Hippocampal formation (tissue), 2 donors: ENCODE measurements at places on chromosomes 11 and 22.

- no peak for DNase-seq
Measured at GRCh38 chr11:1763336-1763795, 361 bp downstream of the CTSD start.

GRCh38 chr11:33774736-33775466 lies 581 bp upstream of the FBXO3 start:
- DNase-seq, result no peak

- DNase-seq, result no peak
Measured at GRCh38 chr22:22030493-22031182, 48.1 kb upstream of the TOP3B start.

- no peak for DNase-seq
Measured at GRCh38 chr11:47078751-47079521, 97.7 kb downstream of the ARFGAP2 start.

GRCh38 chr22:24420072-24420976 lies 7.1 kb upstream of the ADORA2A start:
- no peak for DNase-seq

GRCh38 chr11:8713760-8714454 lies 31.3 kb downstream of the RPL27A start:
- no peak for DNase-seq

DNA sequence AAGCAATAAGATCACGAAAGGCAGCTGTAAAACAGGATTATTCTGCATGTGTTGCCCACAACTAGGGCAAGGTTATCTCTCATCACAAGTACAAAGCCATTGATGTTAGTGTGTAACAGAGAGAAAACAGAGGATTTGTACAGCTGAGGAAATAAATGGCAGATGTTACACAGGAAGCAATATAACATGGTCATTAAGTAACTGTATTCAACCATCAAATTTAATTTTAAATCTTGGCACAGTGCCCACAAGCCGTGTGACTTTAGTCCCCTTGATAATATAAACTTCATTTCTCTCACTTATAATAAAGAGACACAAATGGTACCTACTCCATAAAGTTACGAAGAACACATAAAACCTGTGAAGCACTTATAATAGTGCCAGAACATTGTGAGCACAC lies 17.3 kb downstream of the OR51E2 start:
- DNase-seq, result no peak

DNA sequence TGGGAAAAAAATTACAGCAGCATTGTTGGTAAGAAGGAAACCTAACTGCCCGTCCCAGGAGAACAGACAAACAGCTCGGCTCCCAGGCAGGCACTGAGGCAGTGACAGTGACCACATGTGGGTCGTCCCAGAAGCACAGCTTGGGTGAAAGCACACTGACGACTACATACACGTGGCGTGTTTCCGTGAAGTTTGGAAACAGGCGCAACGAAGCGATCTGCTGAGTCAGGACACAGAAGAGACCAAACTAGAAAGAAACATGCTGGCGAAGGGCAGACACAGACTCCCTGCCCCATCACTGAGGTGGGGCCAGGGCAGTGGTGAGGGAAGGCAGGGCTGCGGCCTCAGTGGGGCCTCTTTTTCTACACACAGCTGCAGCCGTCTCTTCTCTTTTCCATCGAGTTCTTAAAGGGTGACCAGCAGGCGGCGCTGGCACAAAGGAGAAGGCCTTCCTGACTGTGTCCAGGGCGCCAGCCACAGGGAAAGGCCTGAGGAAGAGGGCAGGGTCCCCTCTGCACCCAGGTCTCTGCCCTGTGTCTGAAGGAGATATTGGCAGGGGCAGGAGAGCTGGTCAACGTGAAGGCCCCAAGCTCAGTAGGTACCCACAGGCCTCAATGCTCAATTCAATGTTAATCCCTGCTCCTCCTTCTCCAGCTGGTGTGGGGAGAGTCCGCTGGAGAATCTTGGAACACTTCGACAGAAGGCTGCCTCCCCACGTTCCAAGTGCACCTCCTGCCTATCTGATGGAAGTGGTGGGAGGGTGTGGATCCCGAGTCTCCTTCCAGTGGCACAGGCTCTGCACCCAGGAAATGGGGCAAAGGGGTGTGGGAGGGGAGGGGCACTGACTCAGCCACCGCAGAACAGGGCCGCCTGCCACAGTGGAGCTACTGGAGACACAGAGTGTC lies 19.9 kb downstream of the CARS1 start:
- peak; percentile 75 for DNase-seq

GRCh38 chr22:49191506-49191980 lies 636.1 kb downstream of the BRD1 start:
- DNase-seq, result no peak

DNA sequence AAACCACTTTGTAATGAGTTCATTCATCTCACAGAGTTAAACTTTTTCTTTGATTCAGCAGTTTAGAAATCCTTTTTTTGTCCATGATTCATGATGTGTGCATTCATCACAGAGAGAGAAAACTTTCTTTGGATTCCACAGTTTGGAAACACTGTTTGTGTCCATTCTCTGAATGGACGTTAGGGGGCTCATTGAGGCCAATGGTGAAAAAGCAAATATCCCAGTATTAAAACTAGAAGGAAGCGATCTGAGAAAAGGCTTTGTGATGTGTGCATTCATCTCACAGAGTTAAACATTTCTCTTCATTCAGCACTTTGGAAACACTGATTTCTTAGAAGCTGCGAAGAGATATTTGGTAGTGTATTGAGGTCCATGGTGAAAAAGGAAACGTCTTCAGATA lies 155.6 kb upstream of the TRIM48 start:
- no peak for DNase-seq

DNA sequence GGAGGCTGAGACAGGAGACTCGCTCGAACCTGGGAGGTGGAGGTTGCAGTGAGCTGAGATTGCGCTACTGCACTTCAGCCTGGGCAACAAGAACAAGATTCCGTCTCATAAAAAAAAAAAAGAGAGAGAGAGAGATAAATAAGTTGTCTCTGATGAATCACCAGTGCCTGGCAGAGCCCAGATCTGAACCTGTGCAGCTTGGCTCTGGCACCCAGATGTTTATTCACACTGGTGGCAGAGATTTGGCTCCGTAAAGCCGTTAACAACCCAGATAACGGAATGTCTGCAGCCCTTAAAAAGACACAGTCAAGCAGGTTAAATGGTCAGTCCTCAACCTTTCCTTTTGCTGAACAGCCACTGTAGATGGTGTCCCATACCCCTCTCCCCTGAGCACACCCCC lies 33.5 kb upstream of the RTL6 start:
- DNase-seq, result no peak

- no peak for DNase-seq
Measured at GRCh38 chr22:46673205-46673604, 53.0 kb downstream of the GRAMD4 start.

- peak; percentile 23 for DNase-seq
Measured at GRCh38 chr22:32794449-32795213, 6.9 kb upstream of the TIMP3 start.

DNA sequence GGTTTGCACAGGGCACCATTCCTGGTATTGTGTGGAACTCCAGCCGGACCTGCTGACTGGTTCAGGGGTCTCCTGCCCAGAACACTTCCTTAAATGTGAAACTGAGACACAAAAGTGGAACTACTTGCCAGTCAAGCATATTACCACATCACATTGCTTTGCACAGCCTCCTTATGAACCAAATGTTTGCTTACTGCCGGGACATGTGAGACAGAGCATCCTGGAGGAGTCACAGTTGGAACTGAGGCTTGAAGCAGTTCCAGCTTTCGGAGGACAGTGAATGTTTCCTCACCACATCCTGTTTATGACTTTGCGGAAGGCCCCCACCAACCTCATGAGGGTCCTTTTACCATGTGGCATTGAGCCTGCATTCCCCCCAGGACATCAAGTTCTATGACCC lies 105.8 kb upstream of the ARHGAP42 start:
- no peak for DNase-seq

- no peak for DNase-seq
Measured at GRCh38 chr11:58003591-58003990, 20.1 kb upstream of the OR9Q1 start.

- DNase-seq, result no peak
Measured at GRCh38 chr11:124943741-124944140, 7.9 kb upstream of the HEPACAM start.

GRCh38 chr11:94130298-94131046 lies 1.8 kb downstream of the PANX1 start:
- DNase-seq, result no peak

GRCh38 chr11:116650052-116650451 lies 122.7 kb downstream of the BUD13 start:
- DNase-seq, result no peak

DNA sequence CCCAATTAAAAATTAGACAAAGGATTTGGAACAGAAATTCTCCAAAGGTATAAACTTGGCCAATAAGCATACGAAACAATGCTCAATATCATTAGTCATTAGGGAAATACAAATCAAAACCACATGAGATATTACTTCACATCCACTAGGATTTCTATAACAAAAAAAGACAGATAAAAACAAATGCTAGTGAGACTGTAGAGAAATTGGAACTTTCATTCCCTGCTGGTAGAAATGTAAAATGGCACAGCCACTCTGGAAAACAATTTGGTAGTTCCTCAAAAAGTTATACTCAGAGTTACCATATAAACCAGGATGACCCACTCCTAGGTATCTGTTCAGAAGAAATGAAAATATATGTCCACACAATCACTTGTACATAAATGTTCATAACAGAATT lies 71.6 kb downstream of the RPL27A start:
- DNase-seq, result no peak

DNA sequence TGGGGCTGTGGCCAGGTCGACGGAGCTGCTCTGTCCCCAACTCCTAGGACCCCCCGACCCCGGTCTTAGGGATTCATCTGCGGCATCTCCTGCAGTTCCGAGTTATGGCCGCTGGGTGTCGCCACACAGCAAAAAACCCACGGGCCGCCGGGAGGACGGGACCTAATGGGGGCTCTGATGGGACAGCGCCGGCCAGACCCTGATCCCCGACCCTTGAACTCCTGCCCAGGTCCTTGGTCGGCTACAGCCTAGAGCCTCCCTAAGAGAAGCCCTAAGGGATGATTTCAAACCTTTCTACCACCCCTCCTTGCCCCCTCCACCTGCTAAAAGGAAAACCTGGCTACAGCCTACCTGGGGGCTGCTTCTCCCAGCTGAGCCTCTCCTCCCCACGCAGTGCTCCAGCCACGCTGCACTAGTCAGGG lies 30.8 kb upstream of the LRRC10B start:
- DNase-seq, result no peak

DNA sequence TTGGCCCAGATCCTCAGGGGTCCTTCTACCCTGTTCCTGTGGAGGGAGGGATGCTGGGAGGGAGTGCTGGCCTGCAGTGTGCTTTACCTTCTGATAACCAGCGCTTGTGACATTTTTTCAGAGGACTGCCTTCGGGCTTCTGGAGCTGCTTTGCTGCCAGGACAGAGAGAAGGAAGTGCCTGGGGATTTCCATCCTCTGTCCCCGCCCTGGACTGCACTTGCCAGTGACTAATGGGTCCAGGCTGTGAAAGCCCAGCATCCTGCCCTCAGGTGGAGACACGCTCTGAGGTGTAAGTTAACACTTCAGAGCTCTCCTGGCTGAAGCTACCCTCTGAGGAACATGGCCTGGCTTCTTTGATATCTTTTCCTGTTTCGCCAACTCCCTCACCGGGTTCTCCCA lies 158.7 kb upstream of the SYT13 start:
- no peak for DNase-seq

DNA sequence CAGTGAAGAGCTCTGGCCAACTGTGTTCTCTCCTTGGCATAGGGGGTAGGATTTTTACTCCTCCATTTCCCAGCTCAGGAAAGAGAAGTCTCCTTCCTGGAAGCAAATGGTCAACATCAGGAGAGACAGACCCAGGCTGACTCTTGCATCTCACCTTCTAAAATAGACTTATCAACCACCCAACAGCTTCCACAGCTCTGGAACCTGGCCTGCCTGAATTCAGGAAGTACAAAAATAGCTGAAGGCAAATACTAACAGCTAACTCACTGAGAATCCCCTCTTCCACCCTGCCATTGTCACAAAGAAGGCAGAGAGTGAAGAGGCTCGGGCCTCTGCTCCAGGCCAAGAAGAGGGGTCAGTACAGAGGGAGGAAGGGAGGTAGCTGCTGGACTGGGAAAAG lies 213.6 kb downstream of the NXPE2 start:
- DNase-seq, result no peak

DNA sequence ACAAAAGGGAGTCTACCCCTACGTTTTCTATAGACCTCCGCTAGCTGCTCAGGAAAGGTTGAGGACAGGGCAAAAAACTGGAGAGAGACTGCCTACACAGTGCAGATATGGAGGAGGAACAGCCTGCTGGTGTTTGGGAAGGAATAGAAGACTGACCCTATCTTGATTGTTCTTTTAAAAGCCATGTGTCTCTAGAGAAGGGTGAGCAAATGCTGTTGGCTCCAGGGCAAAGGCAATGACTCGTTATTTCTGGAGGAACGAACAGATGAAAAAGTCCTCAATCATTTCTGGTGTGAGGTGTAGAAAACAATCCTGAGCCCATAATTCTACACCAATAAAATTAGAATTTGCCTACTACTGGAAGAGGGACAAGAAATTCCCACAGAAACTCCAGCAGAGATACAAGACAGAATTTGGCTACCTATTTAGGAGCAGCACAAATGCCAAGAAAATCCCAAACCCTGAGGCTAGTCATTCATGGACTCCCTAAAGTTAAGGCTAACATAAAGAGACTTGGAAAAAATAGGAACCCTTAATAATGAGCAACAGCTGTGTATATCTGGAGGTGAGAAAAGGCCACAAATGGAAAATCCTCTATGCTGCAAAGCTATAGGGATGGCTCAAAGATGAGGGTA lies 1206.3 kb upstream of the CNTN5 start:
- no peak for DNase-seq

- no peak for DNase-seq
Measured at GRCh38 chr11:27443227-27443626, 29.4 kb downstream of the LGR4 start.

GRCh38 chr11:35363246-35363801 lies 56.0 kb downstream of the SLC1A2 start:
- no peak for DNase-seq

- no peak for DNase-seq
Measured at GRCh38 chr11:43558146-43558545, 122.4 kb upstream of the HSD17B12 start.

DNA sequence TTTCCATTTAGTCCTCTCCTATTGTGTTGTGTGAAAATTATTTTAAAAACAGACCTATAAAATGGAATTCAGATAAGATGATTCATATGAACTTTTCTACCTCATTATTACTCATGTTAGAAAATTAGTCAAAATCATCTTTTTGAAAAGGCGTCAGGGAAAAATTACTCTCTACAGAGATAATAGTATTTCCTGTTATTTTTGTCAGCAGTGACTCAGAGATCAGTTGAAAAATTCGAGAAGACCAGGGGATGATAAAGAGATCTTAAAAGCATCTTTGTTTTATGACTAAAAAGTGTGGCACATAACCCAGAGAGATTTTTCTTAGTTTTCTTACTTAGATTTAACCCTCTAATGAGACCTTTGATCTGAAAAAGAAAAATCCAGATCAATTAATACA lies 157.9 kb upstream of the CARD18 start:
- DNase-seq, result no peak

DNA sequence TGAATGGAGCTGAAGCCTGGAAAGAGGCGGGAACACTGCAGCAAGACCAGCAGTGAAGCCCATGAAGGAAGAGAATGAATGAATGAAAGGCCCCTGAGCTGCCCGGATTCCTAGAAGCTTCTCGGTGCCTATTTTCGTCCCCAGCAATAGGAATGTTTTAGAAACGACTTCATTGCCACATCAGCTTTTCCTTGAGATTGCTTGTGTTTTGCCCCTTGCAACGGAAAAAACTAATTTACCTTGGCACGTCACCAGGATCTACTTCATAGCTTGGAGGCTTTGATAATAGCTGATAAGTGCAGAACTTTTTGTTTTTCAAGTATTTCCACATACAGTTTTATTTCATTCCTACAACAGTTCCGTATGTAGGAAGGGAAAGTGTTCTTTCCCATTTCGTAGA lies 248.9 kb upstream of the NARS2 start:
- no peak for DNase-seq
